ENCODE measurements at places on chromosomes 12 and 14.

DNA sequence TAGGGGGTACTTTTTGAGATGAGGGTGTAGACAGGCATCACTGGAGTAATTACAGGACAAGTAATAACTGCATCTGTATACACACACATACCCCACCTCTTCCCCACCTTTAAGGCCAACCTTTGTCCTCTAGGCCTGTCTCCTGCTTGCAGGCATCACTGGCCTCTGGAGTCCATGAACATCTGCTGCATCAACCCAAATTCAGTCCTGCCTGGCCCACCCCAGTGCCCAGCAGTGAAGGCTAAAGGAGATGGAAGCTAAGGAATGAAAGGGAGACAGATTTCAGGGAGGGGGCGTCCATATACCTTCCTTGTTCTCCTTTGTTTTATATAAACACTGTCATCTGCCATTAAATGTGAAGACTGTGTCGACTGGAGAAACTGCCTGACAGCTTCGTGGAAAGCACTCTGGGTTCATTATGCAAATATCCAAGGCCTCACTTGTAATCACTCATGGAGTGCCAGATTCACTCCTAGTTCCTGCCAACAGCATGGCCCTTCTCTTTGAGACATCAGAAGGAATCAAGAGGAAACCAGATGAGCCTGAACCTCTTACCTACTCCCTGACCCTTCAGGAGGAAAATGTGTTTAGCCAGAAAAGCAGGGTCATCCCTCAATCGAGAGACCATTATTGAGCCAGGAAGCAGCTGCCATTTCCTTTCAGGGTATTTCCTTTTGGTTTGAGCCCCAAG lies 64.4 kb downstream of the SERPINA3 start:
- DNase-seq, result no peak

- no peak for DNase-seq
Measured at GRCh38 chr14:52650774-52651173, 44.6 kb downstream of the ERO1A start.

GRCh38 chr12:65899241-65899640 lies 75.0 kb downstream of the HMGA2 start:
- no peak for DNase-seq

- DNase-seq, result no peak
Measured at GRCh38 chr14:102965282-102965681, 42.8 kb downstream of the AMN start.

DNA sequence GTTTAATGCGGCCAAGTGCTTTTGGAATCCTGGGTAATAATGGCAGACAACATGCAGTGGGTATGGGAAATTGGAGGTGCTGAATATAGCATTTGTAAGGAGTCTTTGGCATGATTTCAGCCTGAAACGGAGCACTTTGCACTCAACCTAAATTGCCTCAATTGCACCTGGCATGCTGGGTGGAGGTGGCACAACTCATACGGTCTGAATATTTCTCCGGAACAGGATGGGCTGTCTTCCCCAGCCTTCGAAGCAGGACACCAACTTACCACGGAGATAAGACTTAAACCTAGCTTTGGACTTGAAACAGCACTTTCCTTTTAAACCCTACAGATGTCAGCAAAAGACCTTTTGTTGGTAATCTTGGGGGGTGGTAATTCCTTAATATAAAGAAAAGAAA lies 153.7 kb upstream of the SRRM4 start:
- DNase-seq, result no peak

DNA sequence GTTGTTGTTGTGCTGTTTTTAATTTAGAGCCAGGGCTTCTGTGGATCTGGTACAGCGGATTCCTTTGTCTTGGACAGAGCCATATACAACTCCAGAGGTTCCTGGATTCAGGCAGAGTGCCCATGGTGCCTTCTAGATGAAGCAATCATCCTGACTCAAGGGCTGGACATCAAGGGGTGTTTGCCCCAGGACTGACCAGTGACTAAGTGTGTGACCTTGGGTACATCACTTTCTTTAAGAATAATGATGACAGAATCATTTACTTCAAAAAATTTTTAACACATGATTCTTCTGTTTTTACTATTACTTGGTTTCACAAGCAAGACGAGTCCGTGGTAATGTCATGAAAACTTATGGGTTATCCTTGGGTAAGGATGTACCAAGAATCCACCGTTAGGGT lies 397.3 kb downstream of the ZFP36L1 start:
- DNase-seq, result no peak

- no peak for DNase-seq
Measured at GRCh38 chr14:104598039-104598909, 6.3 kb downstream of the TMEM179 start.

DNA sequence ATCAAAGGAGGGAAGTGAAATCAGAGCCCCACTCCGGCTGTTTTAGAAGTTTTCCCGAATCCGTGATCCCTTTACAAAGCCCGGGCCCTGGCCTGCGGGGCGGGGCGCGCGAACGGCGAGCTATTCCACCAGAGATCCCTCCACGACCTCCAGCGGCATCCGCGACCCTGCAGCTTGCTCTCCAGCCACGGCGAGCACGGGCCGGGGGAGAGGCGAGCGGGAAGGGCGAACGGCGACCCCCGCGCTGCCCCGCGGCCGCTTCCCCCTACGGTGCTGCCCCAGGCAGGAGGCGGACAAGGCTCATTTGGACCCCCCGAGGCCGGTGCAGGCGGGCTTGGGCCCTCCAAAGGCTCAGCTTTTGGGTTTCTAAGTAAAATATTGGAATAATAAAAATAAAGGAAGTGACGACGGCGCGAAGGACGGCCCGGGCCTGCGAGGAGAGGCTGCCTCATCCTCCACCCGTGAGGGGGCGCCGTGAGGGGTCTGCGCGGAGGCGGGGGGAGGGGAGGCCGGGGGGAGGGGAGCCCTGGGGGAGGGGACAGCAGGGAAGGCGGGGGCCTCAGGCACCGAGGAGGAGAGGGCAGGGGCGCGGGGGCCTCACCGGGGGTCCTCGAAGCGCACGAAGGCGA lies 613 bp downstream of the SRSF9 start:
- DNase-seq, result no peak

GRCh38 chr12:63206909-63207308 lies 55.9 kb upstream of the AVPR1A start:
- DNase-seq, result no peak

DNA sequence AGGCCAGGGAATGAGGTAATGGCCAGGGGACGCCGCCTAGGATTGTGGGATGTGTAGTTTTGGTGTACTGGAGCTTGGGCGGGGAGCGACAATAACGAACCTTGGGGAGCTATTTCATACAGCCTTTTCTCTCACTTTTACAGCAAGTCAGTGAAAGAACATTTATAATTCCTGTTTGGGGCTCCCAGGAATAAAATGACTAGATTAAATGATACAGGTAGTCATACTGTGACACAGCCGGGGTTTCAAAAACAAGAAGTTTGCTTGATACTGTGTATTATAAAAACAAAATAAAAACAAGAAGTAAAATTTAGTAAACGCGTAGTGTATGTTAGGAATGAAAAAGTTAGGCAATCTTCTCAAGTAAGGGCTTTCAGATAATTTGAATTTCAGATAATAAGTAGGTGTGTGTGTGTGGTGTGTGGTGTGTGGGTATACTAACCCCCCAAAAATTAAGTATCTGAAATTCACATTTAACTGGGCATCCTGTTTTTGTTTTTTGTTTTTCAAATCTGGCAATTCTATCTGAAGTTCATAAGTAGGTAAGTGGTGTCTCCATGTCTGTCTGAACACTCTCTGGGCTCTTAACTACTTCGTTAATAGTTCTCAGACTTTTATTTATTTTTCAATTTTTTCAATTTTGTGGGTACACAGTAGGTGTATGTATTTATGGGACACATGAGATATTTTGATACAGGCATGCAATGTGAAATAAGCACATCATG lies 458 bp upstream of the DCTN2 start:
- DNase-seq, result no peak

DNA sequence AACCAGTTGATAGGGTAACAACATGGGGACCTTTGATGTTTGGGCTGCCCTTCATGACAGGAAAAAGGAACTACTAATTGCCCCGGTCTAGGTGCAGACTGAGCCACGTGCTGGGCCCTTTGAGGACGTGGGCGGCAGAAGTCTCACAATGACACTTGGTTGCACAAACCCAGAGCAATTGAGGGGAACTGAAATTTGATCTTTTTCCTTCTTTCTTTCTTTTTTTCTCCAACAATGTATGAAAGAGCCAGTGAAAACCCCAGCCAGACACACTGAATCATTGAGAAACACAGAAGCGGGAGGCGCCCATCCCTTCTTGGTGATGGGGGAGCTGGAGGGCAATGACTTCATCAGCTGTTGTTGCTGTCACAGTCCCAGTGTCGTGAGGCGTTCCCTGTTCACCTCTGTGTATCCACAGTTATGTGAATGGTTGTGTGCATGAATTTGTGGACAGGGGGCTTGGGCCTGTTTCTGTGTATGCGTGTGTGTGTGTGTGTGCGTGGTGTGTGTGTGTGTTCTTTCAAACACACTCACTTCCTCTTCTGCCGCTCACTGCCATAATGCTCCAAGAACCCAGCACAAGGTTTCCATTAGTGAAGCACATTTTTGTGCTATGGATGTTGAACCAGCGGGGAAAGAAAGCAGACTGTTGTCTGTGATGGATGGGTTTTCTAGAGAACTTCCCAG lies 137.5 kb upstream of the CCND2 start:
- no peak for DNase-seq

DNA sequence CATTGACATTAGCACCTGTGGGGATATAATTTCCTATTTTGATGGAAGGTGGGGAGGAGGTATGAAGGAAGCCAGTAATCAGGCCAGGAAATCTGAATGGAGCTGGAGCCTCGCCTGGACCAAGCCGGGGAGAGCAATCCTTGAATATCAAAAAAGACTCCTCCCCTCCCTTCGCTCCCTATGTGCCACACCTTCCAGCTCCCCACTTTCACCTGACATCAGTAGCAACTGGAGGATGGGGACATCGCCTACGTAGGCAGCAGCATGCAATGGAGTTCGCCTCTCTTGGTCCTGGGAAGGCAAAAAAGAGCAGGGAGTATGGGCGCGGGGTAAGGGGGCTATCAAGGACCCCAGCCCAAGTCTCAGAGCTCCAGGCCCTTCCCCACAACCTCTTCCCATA lies 1.1 kb downstream of the ANKRD52 start:
- no peak for DNase-seq

GRCh38 chr14:75182821-75183220 lies 6.4 kb upstream of the TMED10 start:
- no peak for DNase-seq

GRCh38 chr14:20387576-20387975 lies 25.7 kb downstream of the TEP1 start:
- no peak for DNase-seq

DNA sequence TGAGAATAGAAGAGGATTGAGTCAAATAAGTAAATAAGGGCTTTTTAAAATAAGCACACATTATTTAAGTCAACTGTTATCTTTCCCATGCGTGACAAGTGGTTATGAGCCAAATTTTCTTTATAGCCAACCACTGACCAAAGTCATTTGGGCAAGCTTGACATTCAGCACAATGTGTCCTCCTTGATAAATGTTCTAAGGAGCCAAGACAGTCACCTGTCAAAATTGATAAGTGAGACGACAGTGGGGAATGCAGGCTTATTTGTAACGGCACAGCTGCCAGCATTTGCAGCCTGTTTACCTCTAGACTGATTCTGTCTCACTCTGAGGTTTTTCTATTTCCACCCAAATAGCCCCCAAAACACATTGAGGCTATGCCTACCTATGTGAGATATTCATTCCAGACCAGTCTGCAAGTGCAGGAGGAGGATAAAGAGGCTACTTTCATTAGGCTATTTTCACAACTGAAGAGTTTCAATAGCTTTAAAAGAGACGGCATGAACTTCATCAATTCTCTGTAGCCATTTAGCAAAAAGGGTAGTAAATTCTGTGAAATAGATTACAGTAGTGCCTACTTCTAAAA lies 339.5 kb downstream of the PDZRN4 start:
- no peak for DNase-seq

DNA sequence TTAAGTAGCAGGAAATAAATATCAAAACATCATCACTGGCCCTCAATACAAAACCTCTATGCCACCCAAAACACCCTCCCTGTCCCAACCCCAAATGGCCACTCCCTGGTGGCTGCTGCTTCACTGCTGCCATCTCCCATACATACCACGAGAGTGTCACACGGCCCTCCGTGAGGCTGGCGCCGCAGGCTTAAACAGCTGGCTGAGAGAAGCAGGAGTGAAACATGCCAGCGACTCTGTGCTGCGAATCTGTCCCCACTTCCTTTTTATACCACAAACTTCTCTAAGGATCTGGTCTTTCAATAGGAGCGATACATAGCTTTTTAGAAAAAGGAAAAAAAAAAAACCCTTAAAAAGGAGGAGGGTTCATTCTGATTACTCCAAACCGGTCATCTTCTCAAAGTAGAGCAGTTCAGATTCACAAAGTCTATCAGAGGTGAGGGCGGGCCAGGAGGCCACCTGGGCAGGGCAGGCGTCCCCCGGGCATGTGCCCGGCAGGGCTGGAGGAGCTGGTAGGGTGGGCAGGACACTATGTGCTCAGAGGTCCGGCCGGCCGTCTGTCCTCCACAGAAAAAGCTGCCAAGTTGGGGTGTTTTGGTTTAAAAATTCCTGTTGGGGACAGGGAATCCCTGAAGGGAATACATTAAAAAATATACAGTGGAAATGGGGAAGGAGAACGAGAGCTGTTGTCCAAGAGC lies 26.5 kb downstream of the MAX start:
- no peak for DNase-seq

GRCh38 chr12:124361996-124362395 lies 67.1 kb downstream of the RFLNA start:
- DNase-seq, result no peak

- no peak for DNase-seq
Measured at GRCh38 chr12:19771858-19772257, 332.6 kb downstream of the AEBP2 start.

GRCh38 chr12:114902665-114903064 lies 218.7 kb upstream of the TBX3 start:
- DNase-seq, result no peak

DNA sequence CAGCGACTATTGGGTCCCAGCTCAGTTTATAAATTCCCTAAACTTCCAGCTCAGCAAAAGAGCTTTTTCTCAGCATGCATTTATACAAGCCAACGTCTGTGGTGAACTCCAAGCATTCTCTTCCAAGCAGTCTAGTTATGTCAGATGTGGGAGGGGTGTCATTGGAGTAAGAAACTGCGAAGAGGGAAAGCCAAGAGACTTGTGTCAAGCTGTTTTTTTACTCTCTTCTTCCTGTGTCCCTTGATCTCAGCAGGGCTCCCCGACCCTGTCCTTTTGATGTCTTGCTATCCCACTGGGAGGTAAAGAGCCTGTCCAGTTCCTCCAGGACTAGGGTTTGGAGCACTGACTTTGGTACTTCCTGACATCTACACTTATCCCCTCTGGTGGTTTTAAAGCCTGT lies 69.0 kb downstream of the PPM1H start:
- no peak for DNase-seq

GRCh38 chr12:7042842-7043241 lies 17.7 kb upstream of the C1S start:
- DNase-seq, result no peak

- no peak for DNase-seq
Measured at GRCh38 chr12:51926718-51927117, 19.4 kb downstream of the ACVRL1 start.

DNA sequence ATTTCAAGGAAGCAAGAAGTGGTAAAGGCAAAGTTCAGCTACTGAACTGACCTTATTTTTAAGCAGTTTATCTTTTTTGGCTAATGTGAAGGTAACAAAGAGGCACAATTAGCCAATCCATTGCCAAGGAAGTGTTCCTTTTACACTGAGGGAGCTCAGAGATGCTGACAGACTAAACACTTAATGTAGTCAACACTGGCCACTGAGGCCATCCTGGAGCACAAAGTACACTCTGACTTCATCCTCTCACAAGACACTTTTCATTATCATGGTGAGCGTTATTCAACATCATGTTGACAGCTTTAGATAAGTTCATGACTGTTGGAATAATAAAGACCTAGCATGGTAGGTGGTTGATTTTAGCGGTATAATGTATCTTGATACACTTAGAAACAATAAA lies 89.9 kb downstream of the ADAMTS20 start:
- DNase-seq, result no peak

- no peak for DNase-seq
Measured at GRCh38 chr14:104601786-104602185, 2.8 kb downstream of the TMEM179 start.

All from activated CD4-positive, CD25-positive, alpha-beta regulatory T cell treated with anti-CD3 and anti-CD28 coated beads, Interleukin-2, amount 50 U/mL, for 72 hours (primary cell).